ENCODE measurements at places on chromosomes 3 and 15. TPM values are rescaled to one million over a fixed set of nuclear protein-coding genes. Genes with fewer than 3 reads are reported as not detected.
A peak's percentile ranks its signal among the peaks of the same experiment; 100 is the strongest.

DNA sequence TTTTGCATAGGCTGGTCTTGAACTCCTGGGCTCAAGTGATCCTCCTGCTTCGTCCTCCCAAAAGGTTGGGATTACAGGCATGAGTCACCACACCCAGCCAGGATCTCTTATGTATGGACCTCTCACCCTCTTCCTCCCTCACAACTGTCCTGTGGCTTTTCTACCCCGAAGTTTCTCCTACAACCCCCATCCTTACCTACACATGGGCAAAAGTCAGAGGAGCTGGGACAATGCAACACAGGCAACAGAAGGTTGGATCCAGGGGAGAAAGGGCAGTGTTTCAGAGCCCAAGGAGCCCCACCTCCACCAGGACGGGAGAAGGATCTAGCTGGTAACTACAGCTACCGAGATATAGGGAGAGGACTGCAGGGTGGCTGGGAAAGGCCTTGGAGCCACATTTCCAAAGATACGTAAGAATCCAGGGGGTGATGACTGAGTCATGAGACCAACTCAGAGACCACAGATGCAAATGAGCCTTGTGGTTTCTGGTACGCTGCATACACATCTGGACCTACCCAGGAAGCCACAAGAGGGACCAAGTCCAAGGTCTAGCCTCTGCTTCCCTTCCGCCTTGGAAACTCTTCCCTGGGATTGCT lies 13.6 kb downstream of the IGDCC4 start:
- no peak overlapping the region for H3K4me3 ChIP-seq
- peaks cover 18% of the 10 kb centered on the region for H3K4me1 ChIP-seq

DNA sequence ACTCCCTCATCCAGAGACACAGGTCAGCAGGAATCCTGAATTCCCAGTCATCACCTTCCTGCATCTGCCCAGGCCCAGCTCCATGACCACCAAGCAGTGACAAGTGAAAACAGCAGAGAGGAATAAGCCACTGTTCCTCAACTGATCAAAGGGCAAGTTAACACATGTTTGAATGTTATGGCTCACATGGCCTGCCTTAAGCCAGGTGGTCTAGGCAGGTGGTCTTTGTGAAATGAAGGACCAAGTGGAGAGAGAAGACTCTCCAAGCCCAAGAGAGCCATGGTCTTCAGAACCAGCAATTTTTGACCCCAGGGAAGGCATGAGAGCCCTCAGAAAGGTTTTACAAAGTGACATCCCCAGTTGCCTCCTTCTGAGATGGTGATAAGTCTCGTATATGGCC lies 161.8 kb downstream of the EPHB1 start:
- no peak for DNase-seq
- H3K27ac ChIP-seq: no peak overlapping the region
- H3K36me3 ChIP-seq: no peaks in the 10 kb centered on the region
- H3K27me3 ChIP-seq: no peaks in the 10 kb centered on the region
- H3K4me1 ChIP-seq: no peaks in the 10 kb centered on the region
- H3K4me3 ChIP-seq: no peak overlapping the region

DNA sequence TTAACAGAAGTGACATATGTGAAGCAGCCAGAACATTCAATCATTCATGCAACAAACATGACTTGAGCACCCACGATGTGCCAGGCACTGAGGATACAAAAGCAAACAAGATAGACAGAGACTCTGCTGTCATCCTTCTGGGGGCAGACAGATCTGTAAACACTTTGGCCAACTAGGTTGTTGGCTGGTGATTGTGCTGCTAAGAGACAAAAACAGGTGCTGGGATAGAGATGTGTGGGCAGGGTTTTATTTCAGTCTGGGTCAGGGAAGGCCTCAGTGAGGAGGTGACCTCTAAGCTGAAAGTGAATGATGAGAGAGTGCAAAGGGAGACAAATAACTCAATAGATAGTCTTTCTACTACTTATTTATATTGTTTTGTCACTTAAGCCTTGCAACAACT lies 147.0 kb upstream of the VEPH1 start:
- no peak overlapping the region for H3K4me3 ChIP-seq
- no peak for DNase-seq

- no peak for DNase-seq
- H3K4me3 ChIP-seq: no peak overlapping the region
These were observed 77.9 kb downstream of the APBA2 start for GRCh38 chr15:28963711-28964081.

- peak; percentile 3 for DNase-seq
- H3K4me3 ChIP-seq: no peak overlapping the region
- H3K4me1 ChIP-seq: peaks cover 5% of the 10 kb centered on the region
- no peak overlapping the region for H3K27ac ChIP-seq
- no peaks in the 10 kb centered on the region for H3K36me3 ChIP-seq
These were observed 20.5 kb downstream of the ATP8B4 start for GRCh38 chr15:50098545-50098944.

- H3K4me3 ChIP-seq: no peak overlapping the region
- no peaks in the 10 kb centered on the region for H3K4me1 ChIP-seq
- H3K36me3 ChIP-seq: no peaks in the 10 kb centered on the region
- no peak overlapping the region for H3K27ac ChIP-seq
- no peak for DNase-seq
These were observed 57.3 kb downstream of the TMEM212 start for GRCh38 chr3:171900446-171900845.

GRCh38 chr3:11434017-11434526 lies 161.9 kb downstream of the ATG7 start:
- no peaks in the 10 kb centered on the region for H3K27me3 ChIP-seq
- H3K4me3 ChIP-seq: peak overlapping the region; percentile 15
- peak; percentile 81 for DNase-seq
- H3K4me1 ChIP-seq: peaks cover 17% of the 10 kb centered on the region

GRCh38 chr3:122975163-122975923 lies 52.2 kb downstream of the SEMA5B start:
- peaks cover 43% of the 10 kb centered on the region for H3K27me3 ChIP-seq
- no peaks in the 10 kb centered on the region for H3K36me3 ChIP-seq
- no peak overlapping the region for H3K27ac ChIP-seq
- H3K4me3 ChIP-seq: no peak overlapping the region
- DNase-seq: peak; percentile 94
- H3K4me1 ChIP-seq: peaks cover 42% of the 10 kb centered on the region

DNA sequence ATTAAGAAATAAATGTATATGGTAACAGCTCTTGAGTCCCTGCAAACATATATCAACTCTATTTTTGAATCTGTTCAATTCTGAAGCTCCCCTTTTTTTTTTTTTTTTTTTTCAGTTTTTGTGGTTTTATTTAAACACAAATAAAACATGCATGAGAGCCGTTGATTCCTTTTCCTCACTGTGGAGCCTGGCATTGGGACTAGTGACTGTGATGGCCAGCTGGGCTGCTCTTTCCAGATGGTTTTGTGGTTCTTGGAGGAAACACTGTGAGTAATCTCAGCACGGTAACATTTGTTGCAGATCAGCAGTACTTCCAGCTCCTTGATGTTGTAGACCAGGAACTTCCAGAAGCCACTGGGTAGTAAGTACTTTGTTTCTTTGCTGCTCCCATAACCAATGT lies 15.9 kb downstream of the EMC7 start:
- no peak overlapping the region for H3K27ac ChIP-seq
- DNase-seq: no peak
- H3K4me3 ChIP-seq: no peak overlapping the region

DNA sequence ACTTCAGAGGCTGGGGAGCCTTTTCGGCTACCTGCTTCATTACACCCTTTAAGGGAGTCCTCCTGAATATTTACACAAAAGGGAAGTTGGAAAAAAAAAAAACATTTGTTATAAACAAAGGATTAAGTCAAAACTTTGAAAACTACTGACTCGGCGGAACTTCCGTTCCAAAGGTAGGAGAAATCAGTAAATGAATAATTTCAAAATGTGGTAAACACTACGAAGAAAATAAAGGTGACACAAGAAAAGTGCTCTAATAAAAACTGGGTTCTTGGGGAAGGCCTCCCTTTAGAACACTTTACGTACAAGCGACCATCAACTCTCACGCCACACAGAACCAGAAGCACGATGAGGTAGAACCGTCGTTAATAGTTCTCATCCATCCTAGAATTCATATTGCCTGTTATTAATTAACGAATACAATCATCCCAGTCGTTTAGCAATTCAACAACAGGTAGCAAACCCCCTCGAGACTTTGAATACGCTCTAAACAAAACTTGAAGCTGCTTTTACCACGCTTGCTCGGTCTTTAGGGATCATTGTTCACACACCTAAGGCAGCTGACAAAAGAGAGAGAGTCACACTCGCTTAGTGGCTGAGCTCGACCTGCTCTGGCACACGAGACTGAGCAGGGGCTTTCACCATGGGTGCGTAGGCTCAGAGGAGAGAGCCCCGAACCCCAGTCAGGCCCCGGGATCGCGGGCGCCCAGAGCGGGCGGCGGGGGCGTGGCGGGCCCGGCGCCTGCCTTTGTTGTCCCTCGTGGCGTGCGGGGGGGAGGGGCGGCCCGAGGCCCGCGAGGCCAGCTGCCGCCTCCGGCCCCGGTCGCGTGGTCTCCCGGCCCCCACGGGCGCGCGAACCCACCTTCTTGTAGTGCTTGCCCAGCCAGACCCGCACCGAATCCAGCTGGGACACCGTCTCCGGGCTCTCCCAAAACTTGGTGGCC lies 680 bp downstream of the SMARCC1 start:
- H3K4me1 ChIP-seq: peaks cover 14% of the 10 kb centered on the region
- no peaks in the 10 kb centered on the region for H3K27me3 ChIP-seq
- DNase-seq: peak; percentile 90
- peak overlapping the region; percentile 76 for H3K27ac ChIP-seq

DNA sequence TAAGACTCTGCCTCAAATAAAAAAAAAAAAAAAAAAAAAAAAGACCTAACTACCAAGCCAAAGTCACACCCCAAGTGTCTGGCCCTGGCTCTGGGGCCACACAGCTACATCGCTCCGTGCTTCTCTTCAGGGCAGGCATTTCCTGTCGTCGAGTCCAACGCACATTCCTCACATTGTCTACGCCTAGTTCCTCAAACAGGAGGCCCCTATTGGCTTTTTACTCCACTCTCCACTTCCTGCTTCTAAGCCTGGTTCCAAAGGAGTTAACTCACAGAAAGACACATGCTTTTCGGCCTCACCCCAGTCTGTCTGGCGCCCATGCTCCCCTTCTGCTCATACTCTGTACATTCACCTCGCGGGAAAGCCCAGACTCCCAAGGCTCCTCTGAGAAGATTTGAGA lies 28.8 kb downstream of the KNG1 start:
- H3K4me3 ChIP-seq: no peak overlapping the region
- no peaks in the 10 kb centered on the region for H3K27me3 ChIP-seq
- DNase-seq: no peak
- H3K36me3 ChIP-seq: no peaks in the 10 kb centered on the region
- no peak overlapping the region for H3K27ac ChIP-seq

GRCh38 chr3:9955611-9956352 lies 3.6 kb upstream of the PRRT3 start:
- H3K4me3 ChIP-seq: no peak overlapping the region
- H3K36me3 ChIP-seq: no peaks in the 10 kb centered on the region
- H3K4me1 ChIP-seq: peaks cover 12% of the 10 kb centered on the region
- no peaks in the 10 kb centered on the region for H3K27me3 ChIP-seq
- no peak overlapping the region for H3K27ac ChIP-seq

- H3K27me3 ChIP-seq: peaks cover 3% of the 10 kb centered on the region
- H3K4me1 ChIP-seq: no peaks in the 10 kb centered on the region
- H3K4me3 ChIP-seq: no peak overlapping the region
- no peak overlapping the region for H3K27ac ChIP-seq
- no peak for DNase-seq
These were observed 15.9 kb upstream of the DRD3 start for GRCh38 chr3:114194750-114195149.

DNA sequence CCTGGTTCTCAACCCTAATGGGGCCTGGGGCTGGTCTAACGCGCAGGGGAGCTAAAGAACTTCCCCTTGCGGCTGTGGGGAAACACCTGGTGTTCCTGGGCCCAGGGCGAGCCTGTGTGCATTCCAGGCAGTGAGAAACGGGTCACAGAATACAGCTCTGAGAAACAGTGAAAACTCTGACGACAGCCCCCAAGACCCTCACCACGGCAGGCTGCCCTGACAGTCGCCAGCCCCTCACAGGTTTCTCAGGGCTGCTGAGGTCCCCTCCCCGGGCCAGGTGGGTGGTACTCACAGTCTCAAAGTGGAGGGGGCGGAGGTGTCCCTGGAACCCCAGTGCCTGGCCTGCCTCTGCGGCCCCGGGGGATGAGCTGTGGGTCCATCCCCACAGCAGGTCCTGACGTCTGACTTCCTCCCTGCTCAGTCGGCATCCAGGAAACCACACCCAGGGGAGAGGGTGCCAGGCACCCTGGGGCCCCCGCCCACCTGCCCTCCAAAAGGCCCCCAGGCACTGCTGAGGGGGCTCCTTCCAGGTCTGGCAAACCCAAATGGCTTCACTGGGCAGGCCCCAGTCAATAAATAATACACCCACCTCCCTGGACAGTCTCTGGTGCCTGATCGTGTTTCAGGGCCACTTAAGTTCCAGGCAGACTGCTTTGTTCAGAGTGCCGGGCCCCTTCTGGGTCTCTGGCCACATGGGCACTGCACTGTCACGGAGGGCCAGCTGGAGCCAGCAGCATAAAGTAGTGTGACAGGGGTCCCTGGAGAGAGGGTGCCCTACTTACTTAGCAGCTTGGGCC lies 57.7 kb downstream of the IQSEC1 start:
- no peaks in the 10 kb centered on the region for H3K36me3 ChIP-seq
- no peak overlapping the region for H3K4me3 ChIP-seq
- H3K4me1 ChIP-seq: peaks cover 46% of the 10 kb centered on the region
- DNase-seq: peak; percentile 65
- H3K27me3 ChIP-seq: no peaks in the 10 kb centered on the region

GRCh38 chr3:69499899-69500421 lies 114.1 kb upstream of the FRMD4B start:
- H3K27ac ChIP-seq: no peak overlapping the region
- H3K36me3 ChIP-seq: no peaks in the 10 kb centered on the region
- DNase-seq: no peak

DNA sequence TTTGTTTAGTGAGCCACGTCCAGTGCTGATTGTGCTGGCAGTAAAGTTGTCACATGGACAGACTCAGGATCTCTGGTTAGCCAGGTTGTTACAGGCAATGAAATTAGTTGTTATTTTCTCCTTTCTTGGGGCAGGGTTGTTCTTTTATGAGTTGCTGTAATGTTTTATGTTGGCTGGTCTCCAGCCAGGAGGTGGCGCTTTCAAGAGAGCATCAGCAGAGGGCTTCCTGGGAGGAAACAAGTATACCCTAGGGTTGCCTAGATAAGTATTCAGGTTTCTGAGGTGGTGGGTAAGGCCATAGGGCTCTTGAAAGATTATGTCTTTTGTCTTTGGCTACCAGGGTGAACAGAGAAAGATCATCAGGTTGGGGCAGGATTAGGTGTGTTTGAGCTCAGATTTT lies 14.5 kb upstream of the CFAP20DC start:
- DNase-seq: no peak
- H3K4me1 ChIP-seq: no peaks in the 10 kb centered on the region
- no peak overlapping the region for H3K27ac ChIP-seq
- no peak overlapping the region for H3K4me3 ChIP-seq
- H3K36me3 ChIP-seq: no peaks in the 10 kb centered on the region

- no peaks in the 10 kb centered on the region for H3K27me3 ChIP-seq
- no peak for DNase-seq
These were observed 134.1 kb downstream of the SRGAP3 start for GRCh38 chr3:9115336-9115735.

Gene LMAN1L
- total RNA-seq: under 0.01 TPM

Gene VGLL3
- total RNA-seq: 242 TPM

Gene EAF2
- 1.4 TPM for total RNA-seq

Gene PIERCE2
- total RNA-seq: 5.3 TPM

Gene GJD2
- not detected for total RNA-seq
